IMR-90 (cell line): ENCODE measurements at places on chromosomes 4 and X. TPM values are rescaled to one million over a fixed set of nuclear protein-coding genes. Genes with fewer than 3 reads are reported as not detected.

The RNF212 gene
- total RNA-seq = under 0.01 TPM in 2 replicates

The ARX gene
- not detected in 2 replicates for total RNA-seq

The AFM gene
- total RNA-seq = not detected in 2 replicates

The CCKAR gene
- total RNA-seq = not detected in 2 replicates

The SLITRK4 gene
- not detected in 2 replicates for total RNA-seq

DNA sequence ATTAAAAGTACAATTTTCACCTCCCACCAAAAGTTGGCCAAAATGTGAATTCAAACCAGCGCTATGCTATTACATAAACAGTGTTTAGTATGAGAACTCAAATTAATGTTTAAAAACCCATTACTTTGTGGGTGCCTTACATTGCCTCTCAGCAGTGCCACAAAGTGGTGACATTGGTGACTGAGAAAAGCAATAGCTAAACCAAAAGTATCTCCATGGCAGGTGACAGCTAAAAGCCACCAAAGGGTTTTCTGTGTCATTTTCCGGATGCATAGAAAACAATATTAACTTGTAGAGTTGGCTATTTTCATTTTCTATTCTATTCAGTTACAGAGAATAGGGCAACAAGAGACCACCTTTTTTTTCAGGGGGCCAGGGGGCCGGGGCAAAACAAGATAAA lies 261.2 kb downstream of the MAPK10 start:
- H3K4me3 ChIP-seq = no peak overlapping the region
- H3K4me1 ChIP-seq = no peaks in the 10 kb centered on the region
- no peak overlapping the region for H3K27ac ChIP-seq
- no peaks in the 10 kb centered on the region for H3K27me3 ChIP-seq
- H3K36me3 ChIP-seq = no peaks in the 10 kb centered on the region

DNA sequence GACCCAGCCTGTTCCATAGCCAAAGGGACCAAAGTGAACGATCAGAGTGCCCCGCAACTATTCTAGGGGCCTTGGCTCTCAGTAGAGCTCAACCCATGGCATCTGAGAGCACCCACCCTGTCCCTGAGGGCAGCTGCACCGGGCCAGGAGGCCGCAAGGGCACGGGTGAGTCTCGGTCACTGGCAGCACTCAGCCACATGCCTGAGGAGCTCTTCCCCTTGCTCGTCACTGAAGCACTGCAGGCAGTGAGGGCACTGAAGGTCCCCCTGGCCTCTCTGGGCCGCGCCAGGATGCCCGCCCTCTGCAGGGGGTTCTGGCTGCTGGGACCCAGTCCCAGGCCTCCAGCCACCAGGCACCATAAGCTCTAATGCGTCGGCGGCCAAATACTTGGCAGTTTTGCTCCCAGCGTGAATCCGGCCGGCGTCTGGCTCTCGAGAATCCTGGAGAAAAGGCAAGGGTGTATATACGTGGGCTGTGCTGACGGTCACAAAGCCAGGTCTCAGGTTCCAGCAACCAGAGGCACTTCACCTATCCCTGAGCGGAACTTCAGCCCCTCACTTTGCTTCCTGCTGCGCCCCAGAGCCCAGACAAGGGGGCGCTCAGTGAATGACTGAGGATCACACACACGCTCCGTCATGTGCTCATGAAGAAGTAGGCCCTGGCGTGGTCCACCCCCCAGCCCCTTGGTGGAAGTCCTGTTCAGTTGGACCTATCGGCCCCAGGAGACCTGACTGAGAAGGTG lies 13.9 kb downstream of the TNIP2 start:
- no peak for DNase-seq
- H3K27ac ChIP-seq = no peak overlapping the region
- no peak overlapping the region for H3K4me3 ChIP-seq

- peaks cover 45% of the 10 kb centered on the region for H3K27me3 ChIP-seq
- no peaks in the 10 kb centered on the region for H3K36me3 ChIP-seq
- H3K4me1 ChIP-seq = peaks cover 2% of the 10 kb centered on the region; the same call in 1 of the 2 replicates
- H3K27ac ChIP-seq = no peak overlapping the region
- no peak overlapping the region for H3K4me3 ChIP-seq
Measured at GRCh38 chr4:183797011-183797444, 108.1 kb upstream of the STOX2 start.

DNA sequence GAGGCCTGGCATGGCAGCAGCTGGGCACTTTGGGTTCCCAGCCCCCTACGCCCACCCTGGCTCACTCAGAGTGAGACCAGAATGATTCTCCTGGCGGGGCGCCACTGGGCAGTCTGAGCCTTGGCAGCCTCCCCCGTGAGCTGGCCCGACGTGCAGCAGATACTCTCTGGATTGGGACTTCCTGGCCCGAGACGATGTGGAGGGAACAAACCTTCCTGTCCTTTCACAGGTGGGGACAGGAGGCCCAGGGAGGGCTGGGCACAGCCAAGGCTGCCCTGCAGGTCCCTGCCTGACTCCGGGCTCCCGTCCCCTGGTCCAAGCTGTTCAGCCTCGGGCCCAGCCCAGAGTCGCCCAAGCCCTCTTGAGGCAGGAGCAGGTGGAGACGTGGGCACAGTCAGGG lies 17.9 kb upstream of the ADD1 start:
- no peak overlapping the region for H3K27ac ChIP-seq
- peaks cover 83% of the 10 kb centered on the region for H3K36me3 ChIP-seq
- DNase-seq = no peak
- H3K27me3 ChIP-seq = no peaks in the 10 kb centered on the region
- H3K4me3 ChIP-seq = no peak overlapping the region
- H3K4me1 ChIP-seq = no peaks in the 10 kb centered on the region

- no peaks in the 10 kb centered on the region for H3K36me3 ChIP-seq
- H3K4me3 ChIP-seq = no peak overlapping the region
- no peak for DNase-seq
- no peaks in the 10 kb centered on the region; the same call in 1 of the 2 replicates for H3K27me3 ChIP-seq
- peaks cover 2% of the 10 kb centered on the region; the same call in 1 of the 2 replicates for H3K4me1 ChIP-seq
Measured at GRCh38 chrX:110103344-110103743, 100.4 kb downstream of the TMEM164 start.

DNA sequence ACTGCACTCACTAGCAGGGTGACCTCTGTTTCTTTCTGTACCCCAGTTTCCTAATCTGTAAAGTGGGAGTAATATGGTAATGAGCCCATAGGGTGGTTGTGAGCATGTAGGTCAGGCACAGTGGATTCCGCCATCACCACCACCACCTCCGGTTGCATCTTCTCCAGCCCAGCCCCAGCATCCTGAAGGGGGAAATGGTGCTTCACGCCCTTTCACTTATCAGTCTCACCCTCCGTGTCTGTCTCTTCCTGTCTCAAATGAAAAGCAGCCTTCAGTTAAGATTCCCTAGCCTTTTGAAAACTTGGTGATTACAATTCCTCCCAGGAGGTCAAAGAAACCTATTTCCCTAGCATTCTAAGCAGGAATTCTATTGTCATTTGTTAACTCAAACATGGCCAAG lies 16.9 kb upstream of the XPNPEP2 start:
- no peak overlapping the region for H3K27ac ChIP-seq
- no peak for DNase-seq
- H3K4me3 ChIP-seq = no peak overlapping the region
- H3K36me3 ChIP-seq = no peaks in the 10 kb centered on the region
- H3K4me1 ChIP-seq = peaks cover 4% of the 10 kb centered on the region

DNA sequence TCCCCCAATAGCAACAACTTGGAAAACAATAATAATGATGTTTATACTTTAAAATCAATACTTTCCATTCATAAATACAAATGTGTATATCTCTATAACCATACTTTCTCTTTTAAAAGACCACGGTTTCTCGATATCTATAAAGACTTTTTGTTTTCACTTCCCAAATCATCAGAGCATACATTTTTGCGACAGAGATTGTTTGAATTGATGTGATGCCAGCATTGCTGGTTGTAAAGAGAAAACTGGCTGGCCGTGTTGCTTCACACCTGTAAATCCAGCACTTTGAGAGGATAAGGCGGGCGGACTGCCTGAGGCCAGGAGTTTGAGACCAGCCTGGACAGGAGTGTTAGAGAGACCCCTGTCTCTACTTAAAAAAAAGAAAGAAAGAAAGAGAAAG lies 77.6 kb upstream of the ZNF518B start:
- H3K27me3 ChIP-seq = peaks cover 5% of the 10 kb centered on the region; the same call in 1 of the 2 replicates
- H3K27ac ChIP-seq = no peak overlapping the region
- H3K36me3 ChIP-seq = no peaks in the 10 kb centered on the region
- H3K4me3 ChIP-seq = no peak overlapping the region
- no peak for DNase-seq

DNA sequence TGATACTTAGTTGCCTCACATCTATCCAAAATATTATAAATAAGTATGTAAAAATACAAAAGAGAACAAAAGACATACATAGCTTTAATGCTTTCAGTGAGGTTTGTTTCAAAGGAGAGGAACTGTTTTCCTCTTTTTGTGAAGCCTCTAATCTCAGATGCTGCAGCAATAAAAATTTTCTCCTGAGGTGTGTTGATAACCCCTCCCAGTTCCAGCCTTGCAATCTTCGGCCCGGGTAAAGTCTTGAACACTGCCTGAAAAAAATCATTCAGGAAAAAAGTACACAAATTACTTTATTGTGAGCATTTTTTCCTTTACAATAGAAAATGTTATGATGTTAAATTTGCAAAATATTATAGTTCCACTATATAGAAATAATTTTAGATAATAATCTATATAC lies 8.8 kb downstream of the BBS7 start:
- no peaks in the 10 kb centered on the region for H3K27me3 ChIP-seq
- H3K4me3 ChIP-seq = no peak overlapping the region
- no peak overlapping the region for H3K27ac ChIP-seq
- DNase-seq = no peak
- H3K4me1 ChIP-seq = no peaks in the 10 kb centered on the region

DNA sequence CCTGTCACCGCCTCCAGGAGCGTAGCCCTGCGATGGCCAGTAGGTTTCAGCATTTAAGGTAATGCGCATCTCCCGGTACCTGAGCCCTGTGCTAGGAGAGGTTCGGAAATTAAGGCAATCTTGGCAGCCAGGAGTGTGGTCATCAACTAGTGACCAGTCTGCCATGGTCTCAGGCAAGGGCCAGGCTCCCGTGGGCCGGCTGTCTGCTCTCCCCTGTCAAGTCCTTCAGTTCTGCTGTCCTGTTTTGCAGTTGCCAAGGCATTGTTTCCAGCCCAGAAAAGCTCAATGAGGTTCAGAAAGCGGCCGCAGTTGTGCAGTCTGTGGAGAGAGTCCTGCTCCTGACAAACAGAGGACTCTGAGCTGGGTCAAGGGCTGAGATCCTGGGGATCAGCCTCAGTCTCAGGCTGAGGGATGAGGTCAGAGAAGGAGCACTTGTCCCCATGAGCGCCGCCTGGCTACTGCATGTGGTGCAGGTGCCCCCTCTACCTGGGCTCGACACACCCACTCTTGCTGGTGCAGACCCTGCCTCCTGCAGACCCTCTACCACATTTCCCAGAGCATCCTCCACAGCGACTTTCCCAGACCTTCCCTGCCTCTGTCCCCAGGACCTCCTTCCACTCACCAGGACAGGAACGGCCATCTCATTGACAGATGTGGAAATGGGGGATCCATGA lies 53.4 kb upstream of the PSAPL1 start:
- peaks cover 54% of the 10 kb centered on the region for H3K27me3 ChIP-seq
- no peaks in the 10 kb centered on the region for H3K4me1 ChIP-seq
- H3K4me3 ChIP-seq = no peak overlapping the region
- no peak for DNase-seq
- no peaks in the 10 kb centered on the region for H3K36me3 ChIP-seq

- H3K4me1 ChIP-seq = peaks cover 23% of the 10 kb centered on the region
- H3K36me3 ChIP-seq = no peaks in the 10 kb centered on the region
- DNase-seq = no peak
- H3K4me3 ChIP-seq = no peak overlapping the region
- no peak overlapping the region for H3K27ac ChIP-seq
Measured at GRCh38 chr4:3306450-3306849, 13.6 kb downstream of the RGS12 start.

- no peak for DNase-seq
- H3K27ac ChIP-seq = no peak overlapping the region
- H3K36me3 ChIP-seq = no peaks in the 10 kb centered on the region
- no peaks in the 10 kb centered on the region for H3K27me3 ChIP-seq
- H3K4me1 ChIP-seq = peaks cover 3% of the 10 kb centered on the region; the same call in 1 of the 2 replicates
- no peak overlapping the region for H3K4me3 ChIP-seq
Measured at GRCh38 chr4:40953283-40954087, 203.7 kb downstream of the NSUN7 start.

DNA sequence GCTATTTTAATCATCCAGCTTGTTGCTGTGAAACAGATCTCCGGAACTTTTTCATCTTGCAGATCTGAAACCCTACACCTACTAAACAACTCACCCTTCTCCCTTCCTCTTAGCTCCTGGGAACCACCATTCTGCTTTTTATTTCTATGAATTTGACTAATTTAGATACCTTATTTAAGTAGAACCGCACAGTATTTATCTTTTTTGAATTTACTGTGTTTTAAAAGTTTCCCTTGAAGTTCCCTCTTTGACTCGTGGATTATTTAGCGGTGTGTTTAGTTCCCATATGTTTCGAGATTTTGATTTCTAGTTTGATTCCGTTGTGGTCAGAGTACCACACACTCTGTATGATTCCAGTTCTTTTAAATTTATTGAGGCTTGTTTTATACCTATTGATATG lies 44.6 kb downstream of the EIF2S3 start:
- H3K27me3 ChIP-seq = peaks cover 1% of the 10 kb centered on the region; the same call in 1 of the 2 replicates
- no peaks in the 10 kb centered on the region for H3K36me3 ChIP-seq
- peaks cover 3% of the 10 kb centered on the region for H3K4me1 ChIP-seq
- H3K27ac ChIP-seq = no peak overlapping the region
